Chondrocyte (in vitro differentiated cells): ENCODE measurements at places on chromosomes 6 and 20.

DNA sequence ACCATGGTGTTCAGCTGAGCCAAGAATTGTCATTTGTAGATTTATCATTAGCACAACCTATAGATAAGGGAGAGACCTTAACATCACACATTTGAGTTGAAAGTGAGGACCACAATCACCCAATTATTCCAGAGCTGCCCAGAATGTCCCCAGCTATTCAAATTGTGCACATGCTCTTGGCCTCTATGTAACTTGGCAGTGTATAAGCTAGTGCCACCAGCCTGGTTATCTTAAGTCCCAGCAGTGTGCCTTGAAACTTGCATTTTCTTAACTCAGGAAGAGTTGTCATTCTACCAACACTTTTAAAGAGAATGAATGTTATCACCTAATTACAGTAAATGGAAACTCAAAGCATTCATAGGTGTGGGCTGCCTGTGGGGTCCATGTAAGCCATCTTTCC, 191.1 kb downstream of the COL9A1 start:
- no peak overlapping the region for H3K4me3 ChIP-seq
- no peak overlapping the region for H3K27ac ChIP-seq
- H3K27me3 ChIP-seq: peaks cover 6% of the 10 kb centered on the region
- no peaks in the 10 kb centered on the region for H3K36me3 ChIP-seq
- peaks cover 10% of the 10 kb centered on the region for H3K4me1 ChIP-seq
- no peak for DNase-seq

- H3K36me3 ChIP-seq: no peaks in the 10 kb centered on the region
- H3K4me1 ChIP-seq: peaks cover 10% of the 10 kb centered on the region
- H3K4me3 ChIP-seq: peak overlapping the region; percentile 82
- no peak for DNase-seq
- no peaks in the 10 kb centered on the region for H3K27me3 ChIP-seq
- peak overlapping the region; percentile 27 for H3K27ac ChIP-seq
Observed at GRCh38 chr20:33719277-33719988, 677 bp downstream of the PXMP4 start.

DNA sequence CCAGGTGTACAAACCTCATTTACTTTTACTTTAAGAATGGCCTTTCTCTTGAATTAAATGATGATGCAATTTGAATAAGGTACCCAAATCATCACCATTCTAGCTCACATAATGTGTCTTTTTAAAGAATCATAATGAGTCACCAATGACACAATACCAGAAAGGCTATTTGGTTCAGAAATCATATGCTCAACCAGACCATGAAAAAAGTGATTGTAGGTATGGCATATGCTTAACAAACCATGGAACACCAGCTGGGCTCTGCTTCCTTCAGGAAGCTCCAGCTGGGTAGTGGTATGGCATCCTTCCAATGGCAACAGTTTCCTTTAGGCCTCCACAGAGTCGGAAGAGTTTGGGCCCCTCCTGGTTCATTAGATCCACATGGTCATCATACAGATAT, 128.2 kb downstream of the FRK start:
- H3K27me3 ChIP-seq: peaks cover 14% of the 10 kb centered on the region
- H3K27ac ChIP-seq: no peak overlapping the region
- H3K36me3 ChIP-seq: no peaks in the 10 kb centered on the region
- no peak for DNase-seq
- H3K4me3 ChIP-seq: no peak overlapping the region
- peaks cover 8% of the 10 kb centered on the region for H3K4me1 ChIP-seq

DNA sequence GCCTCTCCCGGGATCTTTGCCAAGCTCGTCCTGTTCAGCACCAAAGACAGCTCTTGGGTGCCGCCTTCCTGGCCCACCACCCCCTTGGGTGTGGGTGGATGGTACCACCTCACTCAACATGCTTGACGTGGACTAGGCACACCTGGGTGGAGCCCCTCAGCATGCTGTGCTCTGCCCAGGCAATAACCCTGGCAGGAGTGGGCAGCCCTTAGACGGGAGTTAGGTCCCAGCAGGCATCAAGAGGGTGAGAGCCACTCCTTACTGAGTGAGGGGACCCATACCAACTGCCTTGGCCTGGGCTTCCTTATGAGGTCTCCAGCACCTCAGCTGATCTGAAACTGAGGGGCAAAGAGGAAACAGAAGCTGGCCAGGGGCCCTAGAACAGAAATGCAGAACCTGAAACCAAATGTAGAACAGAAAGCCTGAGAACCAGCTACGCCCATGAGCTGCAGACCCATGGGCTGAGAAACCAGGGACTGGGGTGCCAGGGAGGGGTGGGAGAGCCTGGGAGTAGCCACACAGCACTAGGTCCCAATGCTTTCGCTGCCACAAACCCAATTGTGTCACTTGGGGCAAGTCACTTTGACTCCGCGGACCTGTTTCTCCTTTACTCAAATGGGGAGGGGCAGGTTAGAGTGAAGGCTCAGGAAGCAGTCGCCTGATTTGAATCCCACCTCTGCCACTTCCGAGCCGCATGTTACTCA, 2.0 kb downstream of the FGD2 start:
- H3K4me3 ChIP-seq: no peak overlapping the region
- no peaks in the 10 kb centered on the region for H3K4me1 ChIP-seq
- DNase-seq: no peak

DNA sequence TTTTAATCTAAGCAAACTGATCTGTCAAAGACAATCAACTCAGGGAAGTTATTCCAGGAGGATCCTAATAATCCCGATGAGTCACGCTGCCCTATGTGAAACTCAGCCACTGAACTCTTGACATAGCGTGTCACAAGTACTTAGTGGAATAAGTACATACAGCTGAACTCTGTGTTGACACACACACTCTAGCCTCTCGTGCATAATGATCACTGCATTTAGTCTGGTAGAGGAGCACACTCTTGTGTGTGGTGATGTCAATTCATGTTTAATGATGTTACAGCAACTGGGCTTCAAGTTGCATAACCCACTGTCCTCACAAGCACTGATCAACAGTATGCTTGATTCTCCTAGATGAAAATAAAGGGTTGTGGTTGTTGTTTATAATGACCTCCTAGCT, 148.3 kb downstream of the HACE1 start:
- no peak overlapping the region for H3K27ac ChIP-seq
- H3K36me3 ChIP-seq: peaks cover 4% of the 10 kb centered on the region
- H3K4me3 ChIP-seq: no peak overlapping the region
- no peaks in the 10 kb centered on the region for H3K27me3 ChIP-seq
- DNase-seq: no peak
- H3K4me1 ChIP-seq: peaks cover 17% of the 10 kb centered on the region

GRCh38 chr6:15369838-15370237, 124.0 kb downstream of the JARID2 start:
- H3K27ac ChIP-seq: no peak overlapping the region
- no peaks in the 10 kb centered on the region for H3K27me3 ChIP-seq
- DNase-seq: no peak
- no peak overlapping the region for H3K4me3 ChIP-seq
- H3K4me1 ChIP-seq: peaks cover 24% of the 10 kb centered on the region

DNA sequence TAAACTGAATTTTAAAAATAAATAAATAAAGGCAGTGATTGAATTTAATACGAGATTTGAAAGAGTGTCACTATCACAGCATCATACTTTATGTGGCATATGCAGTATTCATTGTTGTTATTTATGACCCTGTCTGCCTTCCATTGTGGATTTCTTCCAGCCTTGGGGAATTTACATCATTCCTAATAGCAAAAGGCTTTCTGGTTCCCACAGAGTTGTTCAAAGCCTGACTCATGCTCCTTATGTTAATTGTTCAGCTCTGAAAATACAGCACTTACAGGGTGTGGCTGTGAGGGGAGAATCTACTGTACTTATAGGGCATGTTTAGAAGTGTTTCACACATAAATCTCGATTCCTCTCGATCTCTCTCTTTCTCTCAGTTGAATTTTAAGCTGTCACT, 54.4 kb downstream of the JAG1 start:
- no peak overlapping the region for H3K4me3 ChIP-seq
- peaks cover 5% of the 10 kb centered on the region for H3K36me3 ChIP-seq
- H3K27ac ChIP-seq: peak overlapping the region; percentile 95
- DNase-seq: no peak

GRCh38 chr6:109998159-109998785, 20.2 kb downstream of the GPR6 start:
- H3K36me3 ChIP-seq: no peaks in the 10 kb centered on the region
- no peak for DNase-seq
- no peak overlapping the region for H3K27ac ChIP-seq
- H3K4me1 ChIP-seq: no peaks in the 10 kb centered on the region
- peaks cover 12% of the 10 kb centered on the region for H3K27me3 ChIP-seq

DNA sequence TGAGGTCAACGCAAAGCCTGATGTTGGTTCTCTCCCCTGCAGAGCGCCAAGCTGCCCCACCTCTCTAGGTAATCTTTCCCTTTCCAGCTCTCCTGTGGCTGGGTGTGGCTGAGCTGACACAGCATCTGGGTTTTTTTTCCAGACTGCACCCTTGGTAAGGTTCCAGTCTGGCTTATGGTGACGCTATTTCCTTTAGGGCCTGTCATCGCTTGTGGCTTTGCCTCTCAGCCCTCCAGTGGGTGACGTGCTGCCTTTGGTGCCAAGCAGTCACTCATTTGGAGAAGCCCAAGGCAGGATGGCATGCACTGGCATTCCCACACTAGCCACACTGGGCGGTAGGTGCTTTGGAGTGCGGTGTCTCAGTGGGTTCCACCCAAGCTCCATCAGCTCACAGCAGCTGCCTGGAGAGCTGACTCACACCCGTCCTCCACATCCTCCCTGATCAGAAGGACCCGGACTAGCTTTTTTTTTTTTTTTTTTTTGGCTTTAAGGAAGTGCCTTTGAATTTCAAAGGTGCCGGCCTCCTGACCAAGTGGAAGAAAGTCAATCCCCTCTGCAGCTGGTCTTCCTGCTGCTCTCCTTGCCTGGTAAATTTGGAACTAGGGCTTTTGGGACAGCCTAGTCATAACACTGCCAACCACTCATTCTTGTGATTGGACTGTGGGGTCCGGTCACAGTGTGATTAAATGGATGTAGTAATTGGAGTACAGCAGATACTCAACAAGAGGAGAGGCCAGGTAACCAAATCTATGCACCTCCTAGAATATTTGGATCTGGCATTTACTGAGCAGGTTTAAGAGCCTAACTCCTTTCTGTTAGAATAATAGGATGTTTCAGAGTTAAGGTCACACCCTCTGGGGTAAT, 153.6 kb downstream of the CD83 start:
- peaks cover 2% of the 10 kb centered on the region for H3K36me3 ChIP-seq
- H3K27ac ChIP-seq: peak overlapping the region; percentile 83
- no peak overlapping the region for H3K4me3 ChIP-seq
- no peaks in the 10 kb centered on the region for H3K27me3 ChIP-seq
- no peak for DNase-seq

GRCh38 chr6:105452924-105453756, 50.3 kb upstream of the PREP start:
- H3K27me3 ChIP-seq: no peaks in the 10 kb centered on the region
- H3K36me3 ChIP-seq: no peaks in the 10 kb centered on the region
- H3K4me3 ChIP-seq: no peak overlapping the region
- H3K27ac ChIP-seq: peak overlapping the region; percentile 32
- no peak for DNase-seq

- H3K27ac ChIP-seq: no peak overlapping the region
- peaks cover 44% of the 10 kb centered on the region for H3K4me1 ChIP-seq
- DNase-seq: no peak
- no peak overlapping the region for H3K4me3 ChIP-seq
- H3K27me3 ChIP-seq: no peaks in the 10 kb centered on the region
Observed at GRCh38 chr6:82910820-82911219, 154.8 kb downstream of the UBE3D start.

GRCh38 chr6:119717942-119718341, 368.4 kb upstream of the MAN1A1 start:
- H3K36me3 ChIP-seq: no peaks in the 10 kb centered on the region
- H3K4me1 ChIP-seq: no peaks in the 10 kb centered on the region
- H3K4me3 ChIP-seq: no peak overlapping the region
- peaks cover 13% of the 10 kb centered on the region for H3K27me3 ChIP-seq
- no peak for DNase-seq

GRCh38 chr6:168150551-168151320, 71.7 kb upstream of the FRMD1 start:
- H3K4me3 ChIP-seq: no peak overlapping the region
- H3K27me3 ChIP-seq: no peaks in the 10 kb centered on the region
- peak overlapping the region; percentile 54 for H3K27ac ChIP-seq
- H3K36me3 ChIP-seq: no peaks in the 10 kb centered on the region

DNA sequence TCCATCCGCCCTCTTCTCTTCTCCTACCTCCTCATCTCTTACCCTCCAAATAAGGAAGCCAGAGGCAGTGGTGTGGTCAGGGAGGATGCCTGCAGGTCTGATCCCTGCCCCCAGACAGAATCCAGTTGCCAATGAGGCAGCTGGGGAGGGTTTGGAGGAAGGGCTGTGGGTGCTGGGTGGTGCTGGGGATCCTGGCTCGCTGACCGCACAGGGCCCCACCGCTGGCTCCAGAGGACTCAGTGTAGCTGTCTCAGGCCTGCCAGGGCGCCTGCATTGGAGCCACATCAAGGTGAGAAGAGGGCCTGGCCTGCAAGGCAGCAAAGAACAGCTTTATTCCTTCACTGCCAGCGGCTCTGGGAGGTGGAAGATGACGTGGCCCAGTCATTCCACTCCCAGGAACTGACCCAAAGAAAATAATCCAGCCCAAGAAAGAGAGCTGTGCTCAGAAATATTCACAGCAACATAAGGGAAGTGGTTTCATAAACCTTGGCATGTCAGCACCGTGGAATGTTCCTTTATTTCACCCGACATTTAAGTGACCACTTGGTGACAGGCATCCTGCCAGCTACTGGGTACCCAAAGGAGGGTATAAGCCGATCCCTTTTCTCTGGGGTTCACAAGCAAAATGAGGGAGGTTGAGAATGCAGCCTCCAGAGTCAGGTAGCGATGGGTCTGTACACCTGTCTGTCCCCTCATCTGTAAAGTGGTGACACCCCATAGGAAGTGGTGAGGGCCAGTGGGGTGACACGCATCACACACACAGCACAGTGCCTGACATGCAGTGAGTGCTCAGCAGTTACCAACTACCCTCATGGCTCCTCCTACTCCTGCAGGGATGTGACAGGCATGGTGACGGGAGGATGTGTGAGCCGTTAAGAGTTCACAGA, 125.1 kb downstream of the SNX5 start:
- H3K4me1 ChIP-seq: peaks cover 64% of the 10 kb centered on the region
- no peak for DNase-seq
- H3K4me3 ChIP-seq: peak overlapping the region; percentile 12

GRCh38 chr20:528923-529604, 14.5 kb downstream of the CSNK2A1 start:
- H3K27ac ChIP-seq: peak overlapping the region; percentile 85
- no peaks in the 10 kb centered on the region for H3K27me3 ChIP-seq
- no peak overlapping the region for H3K4me3 ChIP-seq
- no peak for DNase-seq

DNA sequence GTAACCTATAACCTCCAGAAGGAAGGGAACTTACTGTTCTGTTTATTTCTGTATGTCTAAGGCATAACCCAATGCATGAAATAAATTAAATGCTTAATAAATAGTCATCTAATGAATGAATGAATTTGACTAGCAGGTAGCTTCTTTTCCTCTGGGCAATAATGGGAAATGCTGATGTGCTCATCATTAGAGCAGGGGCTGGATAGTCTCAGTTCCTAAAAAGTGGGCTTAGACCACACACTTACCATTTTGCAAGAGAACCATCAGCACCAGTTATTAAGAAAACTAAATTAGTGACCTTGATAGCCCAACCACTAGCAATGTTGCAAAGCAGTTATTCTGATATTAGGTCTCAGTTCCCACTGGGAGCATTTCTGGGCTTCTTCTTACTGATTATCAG, 449.7 kb downstream of the CDC5L start:
- no peak for DNase-seq
- H3K36me3 ChIP-seq: no peaks in the 10 kb centered on the region
- no peak overlapping the region for H3K27ac ChIP-seq
- no peak overlapping the region for H3K4me3 ChIP-seq
- H3K27me3 ChIP-seq: no peaks in the 10 kb centered on the region
- H3K4me1 ChIP-seq: peaks cover 18% of the 10 kb centered on the region
